ENCODE measurements at places on chromosomes 7 and 10.

- DNase-seq = no peak
Observed at GRCh38 chr10:126597211-126597610, 73.3 kb downstream of the C10orf90 start.

DNA sequence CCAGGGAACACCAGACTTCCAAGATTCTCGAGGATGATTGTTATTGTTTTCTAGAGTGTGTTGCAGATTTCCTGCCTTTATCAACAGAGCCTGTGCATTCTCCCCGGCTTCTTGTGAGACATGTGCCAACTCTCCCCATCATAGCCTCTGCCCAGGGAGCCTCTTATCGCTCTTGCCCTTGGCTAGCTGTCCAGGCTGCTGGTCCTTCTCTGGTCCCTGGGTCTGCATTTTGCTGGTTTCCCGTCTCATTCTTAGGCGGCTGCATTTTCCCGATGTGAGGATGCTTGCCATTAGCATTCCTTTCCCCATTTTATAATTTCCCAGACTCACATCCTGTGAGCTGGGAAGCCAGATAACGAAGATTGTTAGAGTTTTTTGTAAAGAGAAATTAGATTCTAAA, 15.2 kb downstream of the SLC13A4 start:
- DNase-seq = no peak

DNA sequence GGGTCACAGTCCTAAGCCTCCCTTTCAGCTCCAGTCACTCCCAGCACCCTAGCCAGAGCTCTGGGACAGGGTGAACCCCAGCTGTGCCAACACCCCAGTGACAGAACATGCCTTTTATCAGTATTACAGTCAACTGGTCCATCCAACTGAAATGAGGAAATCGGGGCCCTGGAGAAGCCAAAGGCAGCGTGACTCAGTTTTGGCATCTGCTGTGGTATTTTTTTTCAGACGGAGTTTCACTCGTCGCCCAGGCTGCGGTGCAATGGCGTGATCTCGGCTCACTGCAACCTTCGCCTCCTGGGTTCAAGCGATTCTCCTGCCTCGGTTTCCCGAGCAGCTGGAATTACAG, 3.4 kb upstream of the CLDN15 start:
- DNase-seq = no peak

- DNase-seq = no peak
Observed at GRCh38 chr10:17784688-17785087, 24.5 kb upstream of the MRC1 start.

GRCh38 chr10:62019013-62019684, 117.7 kb downstream of the ARID5B start:
- DNase-seq = no peak

DNA sequence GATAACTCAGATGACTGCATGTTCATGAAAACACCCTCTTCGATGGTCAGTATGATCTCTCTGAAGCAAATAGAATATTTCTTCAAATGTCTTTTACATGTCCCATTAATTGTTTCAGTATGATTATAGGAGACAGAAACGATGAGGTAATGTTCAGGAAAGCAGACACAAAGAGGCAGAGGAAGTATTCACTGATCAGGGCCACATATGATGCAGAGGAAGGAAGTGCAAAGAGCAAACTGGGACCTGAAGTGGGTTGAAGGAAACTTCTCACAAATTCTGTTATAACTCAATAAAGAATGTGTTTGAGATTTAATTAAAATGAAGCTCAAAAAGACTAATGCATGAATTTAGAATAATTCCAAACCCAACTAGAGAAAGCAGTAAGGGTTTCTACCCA, 70.5 kb downstream of the TES start:
- DNase-seq = no peak

- no peak for DNase-seq
Observed at GRCh38 chr10:46555366-46555712, 1.1 kb downstream of the GPRIN2 start.

DNA sequence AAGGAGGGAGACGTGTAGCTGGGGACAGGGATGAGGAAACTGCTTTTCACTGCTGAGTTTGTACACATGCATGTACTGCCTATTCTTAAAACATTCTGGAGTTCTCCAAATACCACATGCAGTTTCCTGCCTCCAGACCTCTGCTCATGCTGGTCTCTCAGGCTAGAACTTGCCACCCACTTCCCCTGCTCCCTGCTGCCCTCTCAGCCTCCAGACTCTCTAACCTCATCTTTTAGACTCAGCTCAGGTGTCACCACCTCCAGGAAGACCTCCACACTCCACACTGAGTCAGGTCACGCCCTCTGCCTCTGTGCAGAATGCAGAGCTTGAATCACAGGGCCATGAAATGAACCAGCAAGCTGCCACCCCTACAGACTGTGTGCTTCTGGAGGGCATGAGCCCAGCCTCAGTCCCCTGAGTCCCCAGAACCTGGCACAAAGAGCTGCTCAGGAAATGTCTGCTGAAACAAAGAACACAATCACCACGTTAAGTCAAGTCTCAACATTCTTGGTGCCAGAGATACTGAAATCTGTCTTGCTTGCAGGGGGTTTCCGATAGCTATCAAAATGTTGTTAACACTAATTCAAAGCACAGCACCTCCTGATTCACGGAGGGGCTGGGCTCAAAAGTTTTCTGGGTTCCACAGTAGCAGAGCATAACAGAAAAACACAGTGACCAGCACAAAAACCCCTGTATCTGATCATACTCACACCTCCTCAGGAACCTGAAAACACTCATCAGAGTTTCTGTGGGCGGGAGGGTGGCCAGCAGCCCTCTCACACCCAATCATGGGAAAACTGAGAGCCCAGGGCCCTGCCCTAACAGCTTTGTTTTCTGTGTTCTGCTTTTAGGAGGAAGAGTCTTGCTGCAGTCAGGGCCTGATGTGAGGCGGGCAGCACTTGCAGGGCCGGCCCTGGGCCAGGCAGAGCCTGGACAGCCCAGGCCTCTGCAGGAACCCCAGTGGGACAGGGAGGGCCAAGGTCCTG, 21.1 kb downstream of the FAM53B start:
- DNase-seq = no peak
